HS-27A (cell line): ENCODE measurements at places on chromosomes 6 and 20.

- no peak for DNase-seq
Measured at GRCh38 chr6:43297644-43298564, at the start of gene SLC22A7. Gene SLC22A7 (plus strand): TSS chr6:43298260. CDS start chr6:43298359, 99 bp downstream.

DNA sequence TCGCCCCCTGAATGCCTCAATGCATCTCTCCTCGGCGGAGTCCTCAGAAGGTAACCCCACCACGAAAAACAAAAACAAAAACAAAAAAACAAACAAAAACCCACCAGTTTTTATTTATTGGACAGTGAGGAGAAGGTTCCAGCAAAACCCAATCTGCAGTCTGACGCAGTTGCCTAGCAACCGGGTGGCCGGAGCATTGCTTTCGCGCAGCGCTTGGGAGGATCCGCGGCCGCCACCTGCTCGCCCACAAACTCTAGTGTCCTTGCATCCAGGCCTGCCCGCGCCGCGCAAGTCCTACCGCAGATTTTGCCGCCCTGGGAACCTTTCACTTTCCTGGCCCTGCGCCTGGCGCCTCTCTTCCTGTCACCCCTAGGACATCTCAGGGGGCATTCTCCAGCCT is 17.6 kb downstream of the TFAP2B start:
- no peak for DNase-seq

- no peak for DNase-seq
Measured at GRCh38 chr6:159094444-159095252, 49.9 kb upstream of the TAGAP start.

DNA sequence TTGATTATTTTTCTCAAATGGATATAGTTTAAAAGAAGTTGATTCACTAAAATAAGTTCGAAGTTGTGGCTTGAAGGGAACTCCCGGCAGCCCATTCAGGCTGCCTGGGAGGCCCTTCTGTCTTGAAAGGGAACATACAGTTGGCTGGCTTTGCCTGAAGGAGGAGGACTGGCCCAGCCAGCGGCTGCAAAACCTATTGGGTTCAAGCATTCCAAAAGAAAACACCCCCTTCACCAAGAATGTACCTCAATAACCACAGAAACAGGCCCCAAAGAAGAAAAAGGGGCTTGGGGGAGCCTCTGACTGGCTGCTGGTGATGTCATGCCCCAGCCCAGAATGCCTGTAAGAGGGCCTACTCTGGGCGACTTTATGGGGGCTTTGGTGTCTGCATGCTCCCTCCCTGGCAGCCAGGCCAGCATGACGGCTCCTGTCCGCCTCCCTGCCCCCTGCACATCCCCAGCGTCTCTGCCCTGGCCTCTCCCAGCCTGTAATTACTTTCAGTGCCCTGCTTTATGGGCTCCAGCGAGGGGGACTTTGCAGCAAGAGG is 36.5 kb downstream of the MAFB start:
- DNase-seq = no peak
